ENCODE measurements at places on chromosomes 7 and 10.

DNA sequence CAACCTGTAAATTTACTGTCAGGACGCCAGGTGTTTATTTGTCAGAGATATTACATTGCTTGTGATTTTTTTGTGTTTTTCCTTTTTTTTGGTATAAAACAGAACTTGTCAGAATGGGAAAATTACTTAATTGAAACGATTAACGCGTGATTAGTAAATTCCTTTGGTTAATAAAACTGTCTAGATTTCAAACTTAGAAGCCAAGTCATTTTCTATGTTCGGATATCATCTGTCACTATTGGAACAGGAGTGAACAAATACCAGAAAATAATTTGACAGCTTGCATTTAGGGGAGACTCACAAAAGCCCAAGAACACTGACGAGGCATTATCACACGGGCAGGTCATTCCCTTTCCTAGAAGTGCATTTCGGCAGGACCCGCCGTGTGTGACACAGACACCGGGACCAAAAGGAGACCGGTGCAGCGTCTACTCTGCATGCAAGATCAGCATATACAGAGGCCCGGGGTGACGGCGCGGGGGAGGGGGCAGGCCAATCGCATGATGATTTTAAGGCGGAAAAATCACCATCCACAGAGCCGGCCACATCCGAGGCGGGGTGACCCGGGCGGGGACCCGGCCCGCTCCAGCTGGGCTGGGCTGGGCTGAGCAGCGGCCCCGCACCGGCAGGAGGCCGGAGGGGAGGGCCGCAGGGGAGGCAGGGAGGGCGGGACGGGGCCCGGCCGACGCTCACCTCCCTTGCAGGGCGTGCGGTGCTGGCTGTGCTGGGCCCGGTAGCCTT, 841 bp downstream of the GLUD1 start:
- DNase-seq = no peak

- DNase-seq = no peak
Observed at GRCh38 chr7:112789453-112789816, 758 bp downstream of the TMEM168 start.

- DNase-seq = no peak
Observed at GRCh38 chr7:121796936-121797656, 75.9 kb upstream of the PTPRZ1 start.

- no peak for DNase-seq
Observed at GRCh38 chr10:116665541-116666125, 44.9 kb downstream of the PNLIPRP2 start.

GRCh38 chr7:142412551-142413193, 154.8 kb upstream of the PRSS58 start:
- peak; percentile 12 for DNase-seq

GRCh38 chr7:144738708-144739314, 97.0 kb downstream of the TPK1 start:
- DNase-seq = no peak

DNA sequence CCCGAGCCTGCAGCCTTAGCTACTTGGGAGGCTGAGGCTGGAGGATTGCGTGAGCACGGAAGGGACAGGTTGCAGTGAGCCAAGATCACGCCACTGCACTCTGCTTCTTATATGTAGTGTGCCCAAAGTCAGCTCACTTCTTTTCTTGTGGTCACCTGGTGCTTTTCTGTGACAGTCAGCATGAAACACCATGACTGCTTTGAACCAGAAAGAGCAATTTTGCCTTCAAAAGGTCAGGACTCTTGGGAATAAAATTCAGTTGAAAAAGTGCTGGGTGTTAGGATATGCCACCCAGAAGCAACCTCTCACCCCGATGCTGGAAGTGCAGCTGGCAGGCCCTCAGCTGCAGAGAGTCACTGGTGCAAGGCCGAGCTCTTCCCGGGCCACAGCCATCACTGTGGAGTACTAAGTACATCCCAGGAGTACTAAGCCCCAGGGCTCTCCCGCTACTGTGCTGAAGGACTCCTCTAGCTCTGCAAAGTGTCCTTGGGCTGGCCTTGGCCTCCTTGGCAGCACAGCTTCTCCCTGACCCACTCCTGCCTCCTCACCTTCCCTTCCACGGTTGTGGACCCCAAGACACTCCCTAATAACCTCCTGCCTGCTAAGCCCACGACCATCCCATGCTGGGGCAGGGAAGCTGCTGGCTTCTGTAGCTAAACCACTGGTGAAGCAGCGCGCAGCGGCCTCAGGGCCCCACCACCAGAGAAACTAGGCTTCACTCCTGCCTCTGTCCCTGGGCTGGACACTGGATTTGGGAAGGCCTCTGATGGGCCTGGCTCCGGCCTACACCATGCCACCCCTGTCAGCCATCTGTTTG, 17.6 kb upstream of the GDI2 start:
- no peak for DNase-seq

- no peak for DNase-seq
Observed at GRCh38 chr10:74677951-74678350, 148.4 kb upstream of the KAT6B start.

DNA sequence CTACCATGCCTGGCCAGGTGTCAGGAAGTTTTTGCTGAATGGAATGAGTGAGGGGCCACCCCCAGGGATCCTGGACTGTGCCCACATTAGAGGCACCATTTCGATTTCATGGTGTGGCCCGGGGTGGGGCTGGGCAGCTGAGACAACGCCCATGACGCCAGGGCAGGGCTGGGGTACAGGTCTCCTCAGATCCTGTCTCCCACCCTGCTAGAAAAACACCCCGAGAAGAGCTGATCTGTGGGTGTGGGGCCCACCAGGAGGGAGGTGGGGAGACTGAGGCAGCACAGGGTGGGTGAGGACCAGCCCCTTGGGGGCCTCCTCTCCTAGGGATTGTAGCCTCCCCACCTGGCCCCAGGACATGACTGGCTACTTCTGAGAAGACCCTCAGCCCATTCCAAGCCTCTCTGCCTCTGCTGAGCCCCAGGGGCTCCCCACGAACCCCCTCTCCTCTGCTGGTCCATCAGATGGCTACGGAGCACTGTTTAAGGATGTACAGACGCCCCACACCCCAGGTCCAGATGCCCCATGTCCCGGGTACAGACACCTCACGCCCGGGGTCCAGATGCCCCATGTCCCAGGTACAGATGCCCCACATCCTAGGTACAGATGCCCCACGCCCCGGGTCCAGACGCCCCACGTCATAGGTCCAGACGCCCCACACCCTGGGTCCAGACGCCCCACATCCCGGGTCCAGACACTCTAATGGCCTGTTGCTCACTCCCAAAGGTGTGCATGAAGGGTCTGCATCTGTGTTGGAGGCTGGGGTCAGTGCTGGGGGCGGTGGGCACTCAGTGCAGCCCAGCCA, 99.4 kb downstream of the MICALL2 start:
- no peak for DNase-seq

Data from AG09319 (cell line).